ENCODE measurements at places on chromosomes 6 and 20.

- DNase-seq: no peak
Observed at GRCh38 chr6:2225422-2226392, 19.7 kb downstream of the GMDS start.

DNA sequence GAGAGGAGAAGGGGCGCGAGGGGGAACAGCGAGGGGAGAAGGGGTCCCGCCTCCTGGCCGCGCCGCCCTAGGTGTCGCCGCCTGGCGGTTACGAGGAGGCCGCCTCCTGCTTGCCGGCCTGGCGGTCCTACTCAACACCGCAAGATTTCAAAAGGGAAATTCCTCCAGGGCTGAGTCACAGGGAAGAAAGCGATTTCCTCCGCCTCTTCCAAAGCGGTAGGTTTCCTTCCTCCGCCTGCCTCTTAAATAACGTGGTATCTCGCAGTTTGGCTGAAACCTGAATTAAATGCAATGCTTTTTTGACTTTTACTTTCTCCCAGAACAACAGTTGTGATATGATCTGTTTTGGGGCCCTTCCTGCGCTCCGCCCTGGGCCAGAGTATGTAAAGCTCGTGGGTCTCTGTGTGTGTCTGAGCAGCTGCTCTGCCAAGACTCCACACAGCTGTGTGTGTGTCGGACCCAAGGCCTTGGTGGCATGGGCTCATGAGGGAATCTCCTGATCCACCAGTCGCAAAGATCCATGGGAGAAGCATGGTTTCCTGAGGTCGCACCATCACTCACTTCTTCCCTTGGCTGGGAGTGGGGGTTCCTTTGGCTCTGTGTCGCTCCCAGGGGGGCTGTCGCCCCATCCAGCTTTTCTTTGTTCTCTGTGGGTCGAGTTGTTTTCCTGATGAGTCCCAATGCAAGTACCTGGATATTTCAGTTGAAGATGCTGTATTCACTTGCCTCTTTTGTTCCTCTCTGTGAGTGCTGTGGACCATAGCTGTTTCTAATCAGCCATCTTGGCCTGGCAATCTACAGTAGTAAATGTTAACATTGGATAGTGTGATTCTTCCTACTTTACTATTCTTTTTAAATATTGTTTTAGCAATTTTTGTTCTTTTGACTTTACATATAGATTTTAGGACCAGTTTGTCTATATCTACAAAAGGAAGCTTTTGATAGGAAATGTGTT, 31.6 kb upstream of the NOTCH4 start:
- peak; percentile 74 for DNase-seq

- DNase-seq: no peak
Observed at GRCh38 chr6:43973357-43973756, 153.9 kb downstream of the MRPL14 start.

GRCh38 chr6:14476793-14477531, 359.4 kb downstream of the CD83 start:
- DNase-seq: peak; percentile 90

DNA sequence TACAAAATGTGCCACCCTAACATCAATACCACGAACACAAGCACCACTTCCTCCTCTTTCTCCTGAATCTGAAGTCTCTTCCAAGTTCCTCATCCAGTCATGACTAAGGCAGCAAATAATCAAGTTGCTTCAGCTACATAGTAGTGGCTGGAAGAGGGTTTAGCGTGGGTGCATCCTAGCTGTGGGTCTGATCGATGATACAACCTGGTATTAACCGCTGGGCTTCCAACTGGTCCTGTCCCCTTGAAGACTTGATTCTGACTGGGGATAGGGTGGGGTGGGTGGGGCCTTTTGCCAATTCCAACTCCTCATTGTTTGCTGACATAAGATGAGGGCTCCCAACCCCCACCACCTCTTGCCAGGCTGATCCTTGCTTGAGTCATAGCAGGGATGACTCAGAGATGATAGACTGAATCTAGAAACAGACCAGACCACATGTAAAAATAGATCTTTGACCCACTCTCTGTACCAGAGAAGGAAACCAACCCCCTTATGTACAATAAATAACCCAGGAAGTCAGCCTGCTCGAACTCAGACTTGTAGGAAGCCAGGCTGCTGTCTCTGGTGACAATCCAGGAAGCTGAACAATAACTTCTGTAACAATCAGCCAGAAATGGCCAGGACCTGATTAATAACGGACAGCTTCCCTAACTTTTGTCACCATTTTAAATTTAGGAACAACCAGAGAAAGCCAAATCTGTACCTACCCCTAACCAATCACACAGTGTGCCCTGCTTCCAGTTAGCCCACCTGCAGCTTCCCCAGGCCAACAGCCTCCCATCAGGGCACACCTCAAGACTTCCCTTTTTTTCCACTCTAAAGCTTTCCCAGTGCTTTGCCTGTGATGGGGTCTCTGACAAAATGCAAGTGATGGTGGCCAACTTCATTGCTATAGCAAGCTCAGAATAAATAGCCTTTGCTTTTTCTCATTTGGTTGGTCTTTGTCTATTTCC, 68.9 kb upstream of the FAM184A start:
- DNase-seq: no peak

GRCh38 chr6:70547313-70547712, 19.4 kb upstream of the SDHAF4 start:
- DNase-seq: no peak

GRCh38 chr6:106975738-106976064, 1.2 kb upstream of the CD24 start:
- DNase-seq: no peak

DNA sequence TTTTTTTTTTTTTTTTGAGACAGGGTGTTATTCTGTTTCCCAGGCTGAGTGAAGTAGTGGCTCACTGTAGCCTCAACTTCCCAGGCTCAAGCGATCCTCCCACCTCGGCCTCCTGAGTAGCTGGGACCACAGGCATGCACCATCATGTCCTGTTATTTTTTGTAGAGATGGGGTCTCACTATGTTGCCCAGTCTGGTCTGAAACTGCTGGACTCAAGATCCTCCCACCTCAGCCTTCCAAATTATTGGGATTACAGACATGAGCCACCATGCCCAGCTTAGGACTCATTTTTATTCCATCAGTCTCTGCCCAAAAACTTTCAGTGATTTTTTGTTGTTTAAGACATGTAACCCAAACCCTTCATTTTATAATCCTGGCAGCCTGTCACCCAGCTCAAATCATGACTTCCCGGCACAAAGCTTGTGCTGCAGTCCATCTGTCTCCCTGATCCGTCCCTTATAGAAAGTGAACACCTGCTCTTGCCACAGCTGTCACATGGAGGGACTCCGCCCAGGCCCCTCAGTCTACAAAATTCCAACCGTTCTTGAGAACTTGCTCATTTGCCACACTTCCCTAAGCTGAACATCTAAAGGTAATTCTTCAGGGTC, 183.9 kb upstream of the JARID2 start:
- no peak for DNase-seq

DNA sequence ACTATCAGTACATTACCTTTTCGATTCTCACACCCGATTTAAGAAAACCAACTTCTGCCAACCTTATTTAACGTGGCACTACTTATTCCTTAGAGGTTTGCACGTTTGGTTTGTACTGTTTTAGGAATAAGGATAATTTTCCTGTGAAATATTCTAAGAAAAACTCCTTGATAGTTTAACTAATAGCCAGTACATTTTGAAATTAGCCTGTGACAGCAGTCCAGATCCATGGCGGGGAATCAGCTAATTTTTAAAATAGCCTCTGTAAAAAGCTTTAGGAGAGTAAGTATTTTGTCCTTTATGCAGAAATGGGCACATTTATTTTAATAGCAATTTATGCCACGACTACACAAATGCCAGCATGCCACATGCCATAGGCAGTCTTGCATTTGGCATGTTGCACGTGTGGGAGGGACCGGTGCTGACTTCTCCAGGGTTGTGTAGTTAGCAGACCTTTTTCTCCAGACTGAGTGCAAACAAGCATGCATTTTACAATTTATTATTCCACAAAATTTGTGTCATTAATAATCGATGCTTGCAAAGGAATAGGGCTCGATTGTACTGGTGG, 6.2 kb downstream of the FOXC1 start:
- DNase-seq: no peak

DNA sequence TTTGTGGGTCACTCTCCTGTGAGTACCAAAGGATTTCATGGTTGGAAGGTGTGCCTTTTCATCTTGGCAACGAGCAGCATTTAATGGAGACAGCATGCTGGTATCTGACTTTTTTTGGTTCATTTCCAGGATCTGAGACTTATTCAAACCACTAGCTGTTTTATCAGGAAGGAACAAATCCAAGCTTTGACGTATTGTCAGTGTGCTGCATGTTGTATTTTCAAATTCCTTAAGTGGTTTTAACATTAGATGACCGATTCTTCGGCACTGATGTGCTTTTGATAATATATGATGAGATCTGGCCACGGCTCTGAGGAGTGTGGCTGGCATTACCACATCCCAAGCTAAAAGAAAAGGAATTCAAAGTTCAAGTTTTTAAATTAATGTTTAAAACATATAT, 6.4 kb downstream of the RMND1 start:
- DNase-seq: no peak

DNA sequence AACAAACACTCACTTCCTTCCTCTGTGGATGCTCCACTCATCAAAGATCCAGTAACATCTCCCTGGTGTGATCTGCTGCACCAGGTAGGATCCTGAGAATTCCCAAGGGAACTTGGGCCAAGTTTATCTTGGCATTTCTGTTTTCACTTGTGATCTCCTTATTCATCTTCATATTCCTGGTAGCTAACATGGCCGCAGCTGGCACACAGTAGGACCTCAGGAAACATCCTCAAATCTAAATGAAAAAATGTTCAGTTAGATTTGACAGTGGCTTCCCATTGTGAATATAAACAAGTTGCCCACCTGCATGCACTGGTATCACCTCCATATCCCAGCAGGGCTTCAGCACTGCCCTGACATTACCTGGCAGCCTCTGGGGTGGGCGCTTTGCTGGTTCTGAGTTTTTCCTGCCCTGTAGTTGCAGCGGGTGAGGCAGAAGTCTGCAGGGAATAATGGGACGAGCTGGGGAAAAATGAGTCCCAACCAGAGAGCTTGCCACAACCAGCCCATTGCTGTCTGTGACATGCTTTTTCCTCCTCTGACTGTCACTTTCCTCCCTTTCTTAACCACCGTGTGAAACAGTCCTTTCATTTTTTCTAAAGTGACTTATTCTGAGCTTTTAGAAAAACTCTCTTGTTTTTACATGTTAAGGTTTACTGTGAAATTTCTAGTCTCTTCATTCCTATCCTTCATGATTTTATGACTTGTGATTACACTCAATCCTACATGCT, 9.4 kb upstream of the DSTN start:
- no peak for DNase-seq

- no peak for DNase-seq
Observed at GRCh38 chr6:74505391-74505790, 700.5 kb downstream of the COL12A1 start.

GRCh38 chr6:155108070-155108820, 113.1 kb downstream of the TIAM2 start:
- DNase-seq: no peak

DNA sequence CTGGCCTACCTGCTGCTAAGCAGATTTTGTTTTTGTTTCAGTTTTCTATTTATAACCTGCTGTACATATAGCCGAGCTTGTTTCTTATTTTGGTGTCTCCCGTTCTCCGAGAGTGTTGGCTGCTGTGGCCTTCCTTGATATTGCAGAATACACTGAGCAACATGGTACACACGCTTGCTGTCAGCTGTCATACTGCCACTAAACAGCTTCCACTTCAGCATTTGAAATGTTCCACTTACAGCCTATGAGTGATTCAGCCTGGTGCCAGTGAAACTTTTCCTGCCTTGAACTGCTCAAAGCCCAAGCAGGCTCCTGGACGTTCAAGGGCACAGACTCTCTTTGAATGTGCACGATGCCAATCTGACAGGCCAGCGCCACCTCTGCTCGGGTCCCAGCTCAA, 87.1 kb downstream of the PSMG4 start:
- DNase-seq: no peak

- no peak for DNase-seq
Observed at GRCh38 chr20:40967700-40968099, 60.9 kb upstream of the TOP1 start.

DNA sequence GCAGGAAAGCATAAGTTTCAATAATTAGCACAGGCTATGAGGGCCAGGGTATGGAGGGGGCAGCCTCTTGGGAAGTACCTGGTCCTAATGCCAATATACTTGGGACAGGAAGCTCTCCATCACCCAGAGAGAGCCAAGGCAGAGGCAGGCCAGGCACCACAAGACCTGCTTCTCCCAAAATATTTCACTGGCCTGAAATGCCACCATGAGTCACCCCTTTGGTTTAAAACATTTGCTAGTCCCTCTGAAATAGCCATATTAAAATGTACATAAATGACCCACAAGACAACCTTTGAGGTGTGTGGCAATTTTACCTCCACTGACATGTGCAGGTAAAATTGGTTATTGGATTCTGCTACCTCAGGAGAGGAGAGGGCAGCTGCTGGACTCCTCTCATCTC, 23.4 kb upstream of the SCUBE3 start:
- DNase-seq: no peak

DNA sequence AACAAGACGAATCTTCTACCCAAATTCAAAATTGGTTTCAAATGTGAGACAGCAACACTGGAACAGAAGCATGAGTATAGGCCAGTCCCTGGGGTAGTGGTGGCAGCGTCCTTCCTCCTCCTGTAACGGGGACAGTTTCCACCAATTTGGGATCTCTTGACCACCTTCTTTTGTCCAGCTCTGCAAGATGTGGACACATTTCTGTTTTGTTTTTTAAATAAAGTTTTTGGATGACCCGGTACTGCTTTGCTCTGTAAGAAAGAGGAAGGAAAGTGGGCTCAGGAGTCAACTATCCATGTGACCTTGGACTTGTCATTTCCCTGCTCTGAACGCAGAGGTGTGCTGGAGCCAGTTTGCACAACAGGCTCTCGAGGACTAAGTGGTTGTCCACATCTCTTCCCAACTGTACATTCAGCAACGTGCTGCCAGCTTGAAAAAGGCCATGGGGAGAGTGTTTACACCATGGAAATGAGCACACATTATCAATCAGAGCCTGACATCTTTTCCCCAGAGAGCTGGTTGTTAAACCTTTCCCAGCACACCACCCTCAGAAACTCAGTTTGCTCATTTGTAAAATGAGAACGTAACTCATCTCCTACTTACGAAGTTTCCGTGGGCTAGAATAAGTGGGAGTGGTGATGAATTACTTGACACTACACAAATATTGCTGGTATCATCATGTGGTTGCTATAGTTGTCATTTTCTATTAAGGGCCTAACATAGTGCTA, 66.5 kb downstream of the ADTRP start:
- no peak for DNase-seq

GRCh38 chr6:36793913-36794712, 45.1 kb downstream of the CPNE5 start:
- DNase-seq: no peak

DNA sequence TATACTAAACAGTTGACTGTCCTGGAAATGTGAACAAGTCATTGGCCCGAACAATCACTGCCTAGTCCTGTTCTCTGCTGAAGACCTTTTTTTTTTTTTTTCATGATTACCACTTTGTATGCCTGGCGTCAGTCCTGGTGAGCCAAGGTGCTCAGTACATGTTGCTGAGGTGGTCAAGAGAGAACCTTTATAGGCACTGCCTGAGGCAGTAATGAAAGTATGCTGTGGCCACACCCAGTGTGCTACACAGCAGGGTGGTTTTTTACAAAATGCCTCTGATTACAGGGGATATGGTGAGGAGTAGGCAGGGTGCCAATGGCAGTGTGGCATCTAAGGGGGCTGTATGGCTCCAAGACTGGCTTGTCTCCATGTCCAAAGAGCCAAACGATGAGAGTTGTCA, 135.1 kb upstream of the ENPP5 start:
- no peak for DNase-seq

All from right renal pelvis (tissue), 4 donors.